Esophagus mucosa (tissue), 1 donor: ENCODE measurements at places on chromosomes 3 and 15.

DNA sequence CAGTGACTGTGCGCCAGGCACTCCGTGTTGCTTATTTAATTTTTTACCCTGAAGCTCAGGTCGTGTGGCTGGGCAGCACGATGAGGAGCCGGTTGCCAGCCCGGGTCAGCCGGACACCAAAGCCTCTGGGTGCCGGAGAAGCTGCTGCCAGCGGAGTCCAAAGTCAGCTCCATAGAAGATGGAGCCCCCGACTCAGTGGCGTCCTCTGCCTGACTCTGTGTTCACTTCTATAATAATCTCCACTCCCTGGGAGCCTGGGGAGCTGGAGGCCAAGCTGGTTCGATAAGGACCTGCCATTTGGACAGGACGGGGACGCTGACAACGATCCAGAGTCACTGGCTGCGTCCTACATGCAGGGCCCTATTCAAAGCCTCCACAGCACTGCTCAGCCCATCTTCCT, 78.6 kb downstream of the VGLL4 start:
- no peak for ATAC-seq

GRCh38 chr3:182149594-182149993, 437.9 kb downstream of the SOX2 start:
- ATAC-seq = no peak

DNA sequence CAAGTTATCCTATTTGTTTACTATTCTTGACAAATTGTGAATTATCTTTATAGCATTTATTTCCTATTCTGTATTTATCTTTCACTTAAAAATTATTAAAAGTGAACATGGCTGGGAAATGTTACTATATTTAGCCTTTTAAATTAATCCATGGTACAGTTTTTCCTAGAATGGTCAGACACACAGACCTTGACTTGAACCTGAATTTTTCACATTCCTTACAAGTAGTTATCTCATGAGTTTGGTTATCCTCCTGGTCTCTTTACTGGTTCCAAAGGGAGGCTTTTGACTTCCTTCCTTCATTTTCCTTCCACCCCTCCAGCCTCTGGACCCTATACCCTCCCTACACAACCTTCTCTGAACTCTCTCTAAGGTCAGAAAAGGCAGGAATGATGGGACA, 280.6 kb downstream of the SATB1 start:
- no peak for ATAC-seq

GRCh38 chr3:126558336-126559071, at the start of gene C3orf22:
C3orf22 (minus strand) TSS chr3:126558932; CDS start chr3:126553390, 5,542 bp downstream.
- ATAC-seq = no peak

DNA sequence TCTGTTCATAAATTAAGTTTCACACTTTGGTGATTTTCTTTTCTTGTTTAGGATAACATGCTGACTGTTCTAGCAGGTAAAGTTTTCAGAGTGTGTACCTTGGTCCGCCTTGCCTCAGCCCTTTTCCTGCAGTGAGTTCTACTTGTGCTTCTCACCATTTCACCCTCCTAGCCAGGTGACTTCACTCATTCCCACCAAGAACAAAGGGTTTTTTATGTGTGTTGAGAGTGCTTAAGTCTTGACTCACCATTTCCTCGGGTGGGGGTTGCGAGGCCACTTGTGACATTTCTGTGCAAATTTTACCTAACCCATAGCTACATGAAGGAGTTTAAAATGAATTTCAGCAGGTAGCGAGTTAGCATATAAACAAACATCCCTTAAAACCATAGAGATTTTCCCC, 81.4 kb downstream of the C3orf38 start:
- ATAC-seq = no peak

GRCh38 chr3:89851974-89852621, 744.7 kb downstream of the EPHA3 start:
- ATAC-seq = no peak

DNA sequence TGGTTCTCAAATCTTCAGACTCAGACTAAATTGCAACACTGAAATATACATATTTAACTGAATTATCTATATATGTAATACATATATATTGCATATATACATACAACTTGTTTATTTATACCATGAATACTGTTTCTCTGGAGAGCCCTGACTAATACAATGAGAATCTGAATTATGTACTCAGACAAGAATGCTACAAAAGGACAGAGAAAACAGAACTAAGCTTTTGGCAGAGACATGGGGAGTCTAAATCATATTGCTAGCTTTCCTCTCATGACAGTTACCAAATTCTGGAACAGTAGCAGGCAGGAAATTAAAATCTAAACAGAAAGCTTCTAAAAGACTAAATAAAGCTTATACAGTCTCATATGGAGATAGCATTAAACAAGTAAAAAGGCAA, 142.4 kb upstream of the KCNMB2 start:
- ATAC-seq = no peak

DNA sequence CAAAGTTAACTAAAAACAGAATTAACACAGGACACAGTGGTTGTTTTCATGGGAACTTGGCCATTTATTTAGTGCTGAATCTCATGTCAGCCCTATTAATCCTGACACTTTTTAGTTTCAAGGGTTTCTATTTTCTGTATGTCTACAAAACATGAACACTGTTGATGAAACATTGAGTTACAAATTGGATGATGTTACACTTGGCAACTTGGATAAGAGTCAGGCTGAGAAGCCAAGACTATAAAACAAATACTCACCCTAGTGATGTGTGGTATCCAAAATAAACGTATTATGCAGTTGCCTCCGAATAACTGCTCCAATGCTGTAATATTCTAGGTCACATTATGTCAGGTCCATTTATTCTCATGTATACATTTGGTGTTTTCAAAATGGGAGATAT, 349.6 kb downstream of the ZIC1 start:
- no peak for ATAC-seq

GRCh38 chr15:98904544-98904943, 103.0 kb downstream of the PGPEP1L start:
- no peak for ATAC-seq

DNA sequence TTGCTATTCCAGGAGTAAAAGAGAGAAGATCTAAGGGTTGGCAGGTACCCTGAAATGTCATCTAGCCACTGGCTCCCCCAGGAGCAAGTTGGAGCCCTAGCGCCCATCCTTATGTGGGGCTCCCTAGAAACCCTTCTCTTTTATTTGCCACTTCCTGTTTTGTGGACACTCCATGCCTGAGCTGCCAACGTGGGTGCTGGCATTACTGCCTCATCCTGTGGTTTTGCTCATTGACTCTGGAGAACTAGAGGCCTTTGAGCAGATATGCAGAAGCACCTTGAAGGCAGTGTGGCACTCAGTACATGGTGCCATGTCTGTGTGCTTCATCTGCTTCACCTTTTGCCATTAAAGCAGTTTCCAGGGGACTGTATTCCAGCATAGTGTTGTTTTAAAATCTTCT, 8.1 kb downstream of the EDEM1 start:
- peak; percentile 4 for ATAC-seq

GRCh38 chr3:125403789-125404188, 28.7 kb upstream of the ZNF148 start:
- ATAC-seq = no peak

DNA sequence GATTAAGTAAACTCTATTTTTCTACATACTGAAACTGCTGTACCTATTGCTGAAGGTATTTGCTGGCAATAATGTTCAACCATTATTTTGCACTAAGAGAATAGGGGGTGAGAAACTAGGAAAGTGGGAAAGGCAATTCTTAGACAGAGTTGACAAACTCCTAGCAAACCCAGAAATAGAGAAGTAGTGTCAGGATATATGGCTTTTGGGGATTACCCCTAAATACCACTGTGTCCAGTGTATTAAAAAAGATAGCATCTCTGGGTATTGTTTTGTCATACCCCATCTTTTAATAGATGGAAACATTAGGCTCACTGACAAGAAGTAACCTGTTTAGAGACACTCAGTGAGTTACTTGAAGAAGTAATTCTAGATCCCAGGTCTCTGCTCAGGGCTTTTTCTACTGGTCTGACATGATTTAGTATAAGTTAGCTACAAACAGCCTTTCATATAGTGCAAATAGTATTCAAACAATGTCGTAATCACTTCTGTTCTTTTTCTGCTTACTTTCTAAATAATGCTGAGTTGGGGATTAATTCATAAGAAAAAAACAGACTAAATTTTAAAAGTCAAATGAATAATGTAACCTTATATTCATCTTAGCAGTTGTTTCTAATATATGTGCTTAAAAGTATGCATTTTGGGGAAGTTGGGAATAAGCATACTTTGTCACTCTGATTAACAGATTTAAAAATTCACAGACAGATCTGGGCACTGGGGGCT, 107.2 kb downstream of the IL1RAP start:
- no peak for ATAC-seq

- ATAC-seq = no peak
Observed at GRCh38 chr3:67683522-67683921, 29.1 kb upstream of the SUCLG2 start.

GRCh38 chr3:65894679-65895453, 143.9 kb downstream of the MAGI1 start:
- peak; percentile 80 for ATAC-seq

- no peak for ATAC-seq
Observed at GRCh38 chr15:81950841-81951414, 94.9 kb downstream of the MEX3B start.

DNA sequence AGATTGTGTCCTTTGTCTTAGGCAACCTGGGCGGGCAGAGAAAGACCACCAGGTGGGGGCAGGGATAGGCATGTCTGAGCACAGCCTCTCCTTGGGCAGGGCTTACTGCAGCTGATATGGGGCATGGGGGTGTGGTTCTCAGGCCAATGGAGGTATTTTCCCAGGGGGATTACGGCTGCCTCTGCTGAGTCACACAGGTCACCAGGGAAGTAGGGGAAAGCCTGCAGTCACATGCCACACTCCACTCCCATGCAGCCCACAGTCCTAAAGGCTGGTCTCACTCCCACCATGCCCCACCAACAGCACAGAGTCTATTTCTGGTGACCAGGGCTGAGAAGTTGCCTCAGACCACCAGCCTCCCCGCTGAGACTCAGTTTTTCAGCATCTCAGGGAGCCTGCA, 466.4 kb downstream of the DIPK2A start:
- no peak for ATAC-seq

- no peak for ATAC-seq
Observed at GRCh38 chr3:20924646-20925385, 738.8 kb upstream of the SGO1 start.

DNA sequence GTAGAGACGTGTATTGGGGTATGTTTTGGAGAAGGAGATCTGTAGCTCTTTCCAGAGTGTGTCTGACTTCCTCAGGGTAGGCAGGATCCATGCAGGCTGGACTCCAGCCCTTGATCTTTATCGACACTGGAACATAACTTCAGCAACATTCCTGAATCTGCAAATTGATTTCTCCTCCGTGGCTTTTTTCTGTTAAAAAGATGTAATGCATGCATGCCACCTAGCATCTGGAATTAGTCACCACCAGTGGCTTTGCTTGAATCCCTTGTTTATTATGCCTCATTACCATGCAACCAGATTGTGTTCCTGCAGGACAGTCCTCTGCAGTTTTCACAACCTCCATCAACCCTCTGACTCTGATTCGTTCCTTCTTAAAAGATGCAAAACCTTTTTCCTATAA, 86.1 kb downstream of the CCNL1 start:
- ATAC-seq = no peak

GRCh38 chr15:45910671-45911070, 275.8 kb downstream of the SQOR start:
- no peak for ATAC-seq

DNA sequence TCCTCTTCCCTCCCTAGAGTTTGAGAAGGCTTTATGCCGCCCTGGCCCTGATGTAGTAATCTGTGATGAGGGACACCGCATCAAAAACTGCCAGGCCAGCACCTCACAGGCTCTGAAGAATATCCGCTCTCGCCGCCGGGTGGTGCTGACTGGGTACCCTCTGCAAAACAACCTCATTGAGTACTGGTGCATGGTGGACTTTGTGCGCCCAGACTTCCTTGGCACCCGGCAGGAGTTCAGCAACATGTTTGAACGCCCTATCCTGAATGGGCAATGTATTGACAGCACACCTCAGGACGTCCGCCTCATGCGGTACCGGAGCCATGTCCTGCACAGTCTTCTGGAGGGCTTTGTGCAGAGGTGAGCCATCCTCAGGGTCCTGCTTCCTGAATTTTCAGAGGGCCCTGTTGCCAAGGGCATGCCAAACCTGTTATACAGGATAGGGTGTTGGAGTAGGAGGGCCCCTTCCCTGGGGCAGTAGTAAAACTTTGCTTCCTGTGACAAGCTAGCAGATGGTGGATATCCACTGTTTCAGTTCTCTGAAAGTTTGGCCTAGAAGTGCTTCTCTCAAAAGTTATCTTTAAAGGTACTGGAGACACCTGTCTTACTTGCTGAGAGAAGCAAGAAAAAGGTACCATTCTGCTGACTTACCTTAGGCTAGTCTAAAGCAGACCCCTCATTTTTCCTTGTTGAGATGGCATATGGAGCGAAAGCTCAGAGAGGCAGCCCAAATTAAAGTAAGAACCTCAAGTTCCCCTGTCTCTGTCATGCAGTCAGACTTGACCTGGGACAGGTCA, 33.7 kb upstream of the TEX264 start:
- ATAC-seq = peak; percentile 43

GRCh38 chr3:88879905-88880304, 227.5 kb upstream of the EPHA3 start:
- ATAC-seq = peak; percentile 81

DNA sequence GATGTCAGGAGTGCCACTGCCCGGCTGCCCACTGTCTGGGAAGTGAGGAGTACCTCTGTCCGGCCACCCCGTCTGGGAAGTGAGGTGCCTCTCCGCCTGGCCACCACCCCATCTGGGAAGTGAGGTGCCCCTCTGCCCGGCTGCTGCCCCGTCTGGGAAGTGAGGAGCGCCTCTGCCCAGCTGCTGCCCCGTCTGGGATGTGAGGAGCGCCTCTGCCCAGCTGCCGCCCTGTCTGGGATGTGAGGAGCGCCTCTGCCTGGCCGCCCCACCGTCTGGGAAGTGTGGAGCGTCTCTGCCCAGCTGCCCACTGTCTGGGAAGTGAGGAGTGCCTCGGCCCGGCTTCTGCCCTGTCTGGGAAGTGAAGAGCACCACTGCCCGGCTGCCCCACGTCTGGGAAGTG, 3.3 kb downstream of the COX17 start:
- no peak for ATAC-seq

GRCh38 chr15:98738689-98739401, 90.5 kb downstream of the IGF1R start:
- ATAC-seq = no peak

DNA sequence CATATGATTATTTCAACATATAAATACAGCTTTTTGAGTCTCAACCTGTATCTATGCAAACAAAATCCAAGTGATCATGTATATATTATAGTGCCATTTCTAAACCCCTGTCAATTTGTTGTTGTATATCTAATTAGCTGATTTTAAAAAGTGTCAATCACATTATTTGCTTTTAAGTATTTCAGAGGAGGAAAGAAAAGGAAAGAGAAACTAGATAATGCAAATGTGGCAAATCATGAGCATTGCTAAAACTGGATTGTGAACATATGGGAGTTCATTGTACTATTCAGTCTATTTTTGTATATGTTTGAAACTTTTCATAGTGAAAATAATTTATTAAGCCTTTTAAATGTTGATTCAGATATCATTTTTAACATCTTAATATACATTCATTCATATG, 190.7 kb downstream of the ZIC4 start:
- no peak for ATAC-seq

- ATAC-seq = no peak
Observed at GRCh38 chr3:123568034-123568433, 16.8 kb downstream of the HACD2 start.
